ENCODE measurements at places on chromosomes 2 and 18.

- peak; percentile 74 for DNase-seq
These were observed 344.6 kb upstream of the CHAC2 start for GRCh38 chr2:53422979-53423378.

GRCh38 chr2:220887271-220887870 lies 684.7 kb downstream of the EPHA4 start:
- no peak for DNase-seq

- DNase-seq, result no peak
These were observed 110.0 kb upstream of the RASGRP3 start for GRCh38 chr2:33366473-33366872.

- no peak for DNase-seq
These were observed 591 bp upstream of the LDLRAD4 start for GRCh38 chr18:13217971-13218367.

DNA sequence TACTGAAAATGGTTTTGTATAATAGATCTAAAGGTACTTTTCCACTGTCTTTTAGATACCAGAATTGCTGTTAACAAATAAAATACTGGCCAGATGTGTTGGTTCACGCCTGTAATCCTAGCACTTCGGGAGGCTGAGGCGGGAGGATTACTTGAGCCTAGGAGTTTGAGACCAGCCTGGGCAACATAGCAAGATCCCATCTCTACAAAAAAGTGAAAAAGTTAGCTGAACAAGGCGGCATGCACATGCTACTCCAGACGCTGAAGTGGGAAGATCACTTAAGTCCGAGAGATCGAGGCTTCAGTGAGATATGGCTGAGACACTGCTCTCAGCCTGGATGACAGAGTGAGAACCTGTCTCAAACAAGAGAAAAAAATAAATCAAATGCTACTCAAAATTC lies 2.8 kb downstream of the HNMT start:
- DNase-seq, result no peak

DNA sequence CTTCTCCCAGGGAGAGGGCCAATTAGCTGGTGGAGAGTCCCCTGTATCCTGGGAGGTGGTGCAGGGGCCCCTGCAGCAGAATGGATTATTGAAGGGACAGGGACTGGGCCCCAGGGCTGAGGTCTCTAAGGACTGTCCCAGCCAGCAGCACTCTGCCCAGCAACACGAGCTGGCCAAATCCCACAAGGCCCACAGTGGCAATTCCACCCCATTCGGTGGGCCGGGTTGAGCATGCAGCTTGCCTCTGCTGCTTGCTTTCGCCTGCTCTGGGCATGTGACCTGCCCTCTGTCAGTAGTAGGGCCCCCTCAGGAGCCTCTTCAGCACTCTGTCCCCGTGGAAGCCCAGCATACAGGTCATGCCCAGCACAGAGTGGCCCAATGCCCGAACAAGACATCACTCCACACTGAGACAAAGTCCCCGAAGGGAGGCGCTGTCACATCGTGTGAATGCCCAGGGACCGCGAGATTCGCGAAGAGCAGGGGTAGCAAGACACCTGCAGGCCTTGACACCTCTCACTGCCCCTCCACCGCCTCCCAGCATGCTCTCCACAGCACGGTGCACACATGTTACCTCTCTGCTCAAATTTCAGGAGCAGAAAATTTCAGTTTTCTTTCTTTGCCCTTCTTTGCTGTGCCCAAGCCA lies 65.4 kb downstream of the CRACDL start:
- DNase-seq, result no peak

DNA sequence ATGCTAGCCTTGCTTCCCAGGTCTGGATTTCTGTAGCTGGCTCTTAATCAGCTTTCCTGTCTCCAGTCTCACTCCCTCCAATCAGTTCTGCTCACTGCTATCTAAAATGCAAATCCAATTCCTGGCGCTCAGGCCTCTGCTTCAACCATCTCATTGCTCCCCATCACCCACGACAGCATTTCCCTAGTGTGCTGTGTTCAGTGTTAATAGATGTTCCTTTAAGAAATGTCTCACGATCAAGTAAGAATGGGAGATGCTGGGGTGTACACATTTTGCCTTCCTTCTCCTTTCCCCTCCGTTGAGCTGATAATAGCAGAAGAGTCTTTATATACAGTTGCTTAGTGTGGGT lies 1.6 kb upstream of the PUM2 start:
- peak; percentile 19 for DNase-seq

DNA sequence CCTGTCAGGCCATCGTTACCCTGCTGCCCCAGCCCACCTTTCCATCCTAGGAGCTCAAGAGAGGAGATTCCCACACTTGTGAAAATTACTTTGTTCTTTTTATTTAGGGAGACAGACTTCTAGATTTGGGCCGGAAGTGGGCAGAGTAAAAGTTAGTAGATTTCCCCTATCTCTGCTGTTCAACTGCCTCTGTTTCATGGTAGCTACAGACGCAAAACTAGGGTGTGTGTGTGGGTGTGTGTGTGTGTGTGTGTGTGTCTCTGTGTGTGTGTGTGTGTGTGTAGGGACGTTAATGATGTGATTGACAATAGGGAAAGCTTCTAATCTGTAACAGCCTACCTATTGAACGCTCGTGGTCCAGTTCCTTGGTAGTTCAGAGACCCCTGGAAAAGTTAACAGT lies 438 bp downstream of the PSMA8 start:
- DNase-seq, result no peak

GRCh38 chr2:147068071-147068470 lies 776.8 kb upstream of the ACVR2A start:
- no peak for DNase-seq

GRCh38 chr2:163554864-163555263 lies 180.9 kb downstream of the FIGN start:
- DNase-seq, result no peak

DNA sequence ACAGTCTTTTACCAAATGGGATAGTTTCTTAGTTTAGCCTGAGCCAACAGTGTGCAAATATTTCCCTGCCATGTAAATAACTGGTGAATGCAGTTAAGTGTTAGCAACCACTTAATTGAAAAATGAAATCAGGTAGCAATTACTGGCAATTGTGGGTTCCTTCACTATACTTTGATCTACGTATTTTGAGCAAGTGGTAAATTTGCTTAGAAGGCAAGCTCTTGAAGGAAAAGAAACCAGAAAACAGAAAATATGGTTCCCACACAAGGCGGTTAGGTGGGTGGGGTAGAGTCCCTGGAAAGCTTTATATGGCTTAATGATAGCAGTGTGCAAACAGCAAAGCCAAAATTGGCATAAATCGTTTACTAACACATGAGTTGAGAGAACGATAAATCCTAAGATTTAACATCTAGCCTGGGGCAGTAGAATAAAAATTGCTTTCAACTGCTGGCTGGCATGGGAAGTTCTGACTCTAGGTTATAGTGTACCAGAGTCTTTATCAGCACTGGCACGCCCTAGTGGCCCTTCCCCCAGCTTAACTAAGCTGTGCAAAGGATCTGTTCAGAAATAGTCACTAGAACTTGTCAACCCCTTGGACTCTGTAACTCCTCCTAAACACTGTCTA lies 17.0 kb downstream of the SLC9A2 start:
- DNase-seq, result no peak

- DNase-seq, result no peak
These were observed 91.3 kb downstream of the FAM210A start for GRCh38 chr18:13635046-13635445.

GRCh38 chr2:56522605-56523089 lies 338.9 kb downstream of the CCDC85A start:
- DNase-seq, result no peak

- DNase-seq, result peak; percentile 89
These were observed 219.6 kb downstream of the TSN start for GRCh38 chr2:121974897-121975661.

DNA sequence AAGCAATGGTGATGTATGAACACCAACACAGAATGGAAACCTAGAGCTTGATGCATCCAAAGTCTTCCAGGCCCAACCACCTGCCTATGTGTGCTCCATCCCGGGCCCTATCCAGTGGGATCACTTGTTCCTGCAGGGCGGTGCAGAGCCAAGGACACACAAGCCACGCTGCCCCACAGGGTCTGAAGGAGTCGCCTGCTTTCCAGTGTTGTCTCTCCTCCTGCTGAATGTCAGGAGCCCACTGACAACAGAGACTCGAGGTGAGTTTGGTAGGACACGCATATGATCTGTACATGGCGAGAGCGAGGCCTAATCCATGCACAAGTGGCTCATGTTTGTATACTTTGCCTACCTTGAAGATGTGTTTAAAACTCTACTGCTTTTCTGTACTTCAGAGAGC lies 70.9 kb upstream of the FHL2 start:
- DNase-seq, result no peak

- no peak for DNase-seq
These were observed 236.6 kb downstream of the SS18 start for GRCh38 chr18:25853691-25854433.

DNA sequence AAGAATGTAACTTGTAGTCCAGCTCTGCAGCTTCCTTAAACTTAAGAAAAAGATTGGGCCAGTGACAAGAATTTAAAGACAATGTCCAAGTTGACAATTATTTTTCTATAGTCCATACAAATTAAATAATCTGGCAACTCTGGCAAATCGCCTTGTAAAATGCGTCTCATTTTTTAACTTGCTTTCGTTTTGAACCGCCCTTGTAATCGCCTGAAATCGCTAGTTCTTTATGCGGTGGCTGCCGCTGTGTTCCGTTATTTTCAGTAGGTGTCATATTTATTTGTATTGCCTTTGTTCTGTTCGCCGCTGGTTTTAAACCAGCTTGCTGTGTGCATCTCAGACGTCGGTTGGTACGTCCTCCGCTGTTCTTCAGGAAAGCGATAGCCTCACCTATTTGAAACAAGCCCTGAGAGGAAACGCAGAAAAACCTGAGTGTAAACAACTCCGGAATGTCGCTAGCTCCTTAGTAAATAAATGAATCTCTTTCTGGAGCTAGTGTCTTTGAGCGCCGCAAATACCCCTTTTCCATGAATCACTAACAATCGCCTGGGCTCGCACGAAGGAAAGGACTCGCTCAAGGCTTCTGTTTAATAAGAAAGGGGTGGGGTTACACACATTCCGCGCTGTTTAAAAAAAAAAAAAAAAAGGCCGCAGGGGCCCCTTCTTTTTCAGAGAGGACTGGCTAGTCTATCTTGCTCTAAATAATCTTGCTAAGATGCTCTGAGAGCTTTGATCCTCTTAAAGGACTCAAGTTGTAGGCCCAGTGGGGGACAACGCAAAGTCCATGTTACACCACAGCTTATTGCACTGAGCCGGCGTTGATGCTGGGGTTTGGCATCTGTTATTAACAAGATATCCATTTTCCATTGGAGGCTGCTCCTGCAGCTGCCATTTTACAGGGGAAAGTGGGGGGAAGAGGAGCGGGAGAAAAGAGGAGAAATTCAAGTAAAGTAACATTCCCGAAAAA lies 3.0 kb downstream of the HOXD8 start:
- DNase-seq, result no peak

GRCh38 chr2:53641290-53641689 lies 126.3 kb upstream of the CHAC2 start:
- no peak for DNase-seq

Data from MM.1S (cell line).